GM23248 (cell line): ENCODE measurements at places on chromosomes 4 and X. TPM values are rescaled to one million over a fixed set of nuclear protein-coding genes. Genes with fewer than 3 reads are reported as not detected.

- no peak overlapping the region for H3K4me3 ChIP-seq
- no peak overlapping the region for H3K27ac ChIP-seq
- H3K27me3 ChIP-seq = no peaks in the 10 kb centered on the region
- DNase-seq = no peak
- H3K4me1 ChIP-seq = no peaks in the 10 kb centered on the region
These were observed 4.5 kb upstream of the DCAF12L1 start for GRCh38 chrX:126557151-126557550.

The GPM6B gene
- 0.65 TPM in 1 of 2 replicates, not detected in the other for total RNA-seq

DNA sequence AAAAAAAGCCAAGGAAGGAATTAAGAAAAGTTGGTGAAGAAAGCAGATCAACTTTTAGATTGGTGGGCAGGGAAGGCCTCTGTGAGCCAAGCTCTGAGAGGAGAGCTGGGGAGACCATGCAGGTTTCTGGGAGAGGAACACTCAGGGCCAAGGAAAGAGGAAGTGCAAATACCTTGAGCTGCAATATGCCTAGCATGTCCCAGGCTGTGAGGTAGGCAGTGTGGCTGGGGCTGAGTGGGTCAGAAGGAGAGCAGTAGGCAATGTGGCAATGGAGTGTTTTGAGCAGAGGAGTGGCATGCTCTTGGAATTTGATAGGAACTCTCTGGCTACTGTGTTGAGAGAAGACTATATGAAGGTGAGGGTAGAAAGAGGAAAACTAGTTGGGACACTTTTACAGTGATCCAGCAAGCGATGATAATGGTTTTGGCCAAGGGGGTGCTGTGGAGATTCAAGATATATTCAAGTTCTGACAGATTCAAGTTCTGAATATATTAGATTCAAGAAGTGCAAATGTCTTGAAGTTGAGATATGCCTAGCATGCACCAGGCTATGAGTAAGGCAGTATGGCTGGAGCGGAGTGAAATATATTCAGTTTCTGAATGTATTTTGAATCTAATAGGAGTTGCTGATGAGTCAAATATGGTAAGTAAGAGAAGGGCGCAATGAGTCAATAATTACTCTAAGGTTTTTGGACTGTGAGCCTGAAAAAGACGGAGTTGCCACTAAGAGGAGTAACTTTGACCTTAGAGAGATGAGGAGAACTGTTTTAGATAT, 172.5 kb downstream of the CAMK2D start:
- DNase-seq = no peak
- H3K36me3 ChIP-seq = no peaks in the 10 kb centered on the region
- H3K4me1 ChIP-seq = peaks cover 13% of the 10 kb centered on the region; the same call in 1 of the 2 replicates
- no peaks in the 10 kb centered on the region for H3K27me3 ChIP-seq
- H3K27ac ChIP-seq = no peak overlapping the region
- H3K4me3 ChIP-seq = no peak overlapping the region

The HSFX2 gene
- total RNA-seq = 0.43 TPM in 1 of 2 replicates, not detected in the other

The EPHA5 gene
- total RNA-seq = not detected in 2 replicates

The CDS1 gene
- not detected in 2 replicates for total RNA-seq

DNA sequence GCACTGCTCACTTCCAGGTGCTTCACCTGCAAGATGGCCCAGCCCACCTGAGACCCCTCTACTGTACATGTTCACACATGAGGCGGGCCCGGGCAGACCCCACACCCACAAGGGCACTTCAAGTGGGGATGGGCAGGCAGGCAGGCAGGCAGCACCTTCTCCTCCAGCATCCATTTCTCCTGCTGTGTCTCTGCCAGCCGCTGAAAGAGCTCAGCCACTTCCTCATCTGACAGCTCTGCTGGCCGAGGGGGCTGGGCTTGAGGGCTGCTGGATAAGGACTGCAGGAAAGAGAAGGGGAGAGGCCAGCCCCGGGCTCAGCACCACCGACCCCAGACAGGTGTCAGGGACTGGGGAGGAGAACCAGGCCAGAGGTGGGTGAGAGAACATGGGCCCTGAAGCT, 4.4 kb upstream of the KCND1 start:
- H3K4me3 ChIP-seq = no peak overlapping the region
- no peak for DNase-seq
- no peaks in the 10 kb centered on the region for H3K27me3 ChIP-seq
- H3K27ac ChIP-seq = no peak overlapping the region
- no peaks in the 10 kb centered on the region for H3K4me1 ChIP-seq

The RPS3A gene
- total RNA-seq = 1,990 and 2,540 TPM in 2 replicates
